NCI-H2081 (cell line): ENCODE measurements at places on chromosomes 12 and 14.

DNA sequence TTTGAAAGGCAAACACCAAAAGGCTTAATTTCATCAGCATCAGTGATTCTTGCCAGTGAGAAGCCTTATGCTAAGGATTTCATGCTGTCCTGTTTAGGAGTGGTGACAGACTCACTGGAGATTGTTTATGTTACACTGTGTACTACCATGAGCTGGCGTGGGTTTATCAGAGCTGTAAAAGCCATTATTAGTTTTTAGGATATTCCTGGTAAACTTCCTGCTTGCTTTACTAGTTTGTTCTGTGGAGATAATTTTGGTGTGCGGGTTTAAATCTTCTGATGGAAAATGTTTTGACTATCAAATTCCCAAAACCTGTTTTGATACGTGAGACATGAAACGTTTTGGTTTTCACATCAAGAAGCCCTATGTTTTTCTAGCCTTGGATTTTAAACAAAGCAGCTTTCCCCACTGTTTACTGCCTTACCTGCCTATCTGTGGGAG, 15.2 kb downstream of the PPFIBP1 start:
- DNase-seq = no peak

GRCh38 chr12:46970636-46971035, 108.8 kb upstream of the PCED1B start:
- DNase-seq = no peak

DNA sequence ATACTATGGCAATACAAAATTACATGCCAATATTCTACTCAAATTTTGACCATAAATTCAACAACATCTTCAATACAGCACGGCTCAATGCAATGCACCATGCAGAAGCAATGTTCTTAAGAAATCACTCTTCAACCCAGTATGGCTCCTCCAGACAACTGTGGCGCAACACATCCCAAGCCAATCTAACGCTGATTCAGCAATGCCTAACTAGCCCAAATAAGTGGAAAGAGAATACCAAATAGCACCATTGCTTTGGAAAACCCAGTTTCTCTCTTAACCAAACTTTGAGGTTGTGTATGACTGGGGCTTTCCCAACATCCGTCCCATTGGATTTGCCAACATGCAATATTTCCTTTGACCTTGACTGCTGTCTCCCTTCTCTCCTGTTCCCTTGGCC, 211.1 kb upstream of the TBX3 start:
- DNase-seq = no peak

DNA sequence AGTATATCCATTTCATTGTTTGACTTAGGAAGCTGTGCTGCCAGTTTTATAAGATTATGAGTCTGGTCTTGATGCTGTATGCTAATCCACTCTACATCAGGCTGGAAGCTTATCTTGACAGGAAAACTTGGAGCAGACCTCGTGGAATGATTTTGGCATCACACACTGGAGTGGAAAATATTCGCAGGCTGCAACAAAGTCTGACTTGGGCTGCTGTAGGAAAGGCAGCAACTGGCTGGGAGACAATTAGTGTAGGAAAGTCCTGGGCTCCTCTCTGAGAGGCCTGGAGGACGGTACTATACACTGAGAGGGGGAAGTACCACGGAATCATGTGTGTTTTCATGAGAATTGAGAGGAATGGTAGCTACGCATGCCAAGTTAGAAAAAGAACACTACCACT, 383.7 kb downstream of the ETNK1 start:
- DNase-seq = no peak

- DNase-seq = no peak
These were observed 246.3 kb downstream of the NUAK1 start for GRCh38 chr12:105892362-105892910.
